NCI-H510A (cell line): ENCODE measurements at places on chromosomes 1 and 21.

DNA sequence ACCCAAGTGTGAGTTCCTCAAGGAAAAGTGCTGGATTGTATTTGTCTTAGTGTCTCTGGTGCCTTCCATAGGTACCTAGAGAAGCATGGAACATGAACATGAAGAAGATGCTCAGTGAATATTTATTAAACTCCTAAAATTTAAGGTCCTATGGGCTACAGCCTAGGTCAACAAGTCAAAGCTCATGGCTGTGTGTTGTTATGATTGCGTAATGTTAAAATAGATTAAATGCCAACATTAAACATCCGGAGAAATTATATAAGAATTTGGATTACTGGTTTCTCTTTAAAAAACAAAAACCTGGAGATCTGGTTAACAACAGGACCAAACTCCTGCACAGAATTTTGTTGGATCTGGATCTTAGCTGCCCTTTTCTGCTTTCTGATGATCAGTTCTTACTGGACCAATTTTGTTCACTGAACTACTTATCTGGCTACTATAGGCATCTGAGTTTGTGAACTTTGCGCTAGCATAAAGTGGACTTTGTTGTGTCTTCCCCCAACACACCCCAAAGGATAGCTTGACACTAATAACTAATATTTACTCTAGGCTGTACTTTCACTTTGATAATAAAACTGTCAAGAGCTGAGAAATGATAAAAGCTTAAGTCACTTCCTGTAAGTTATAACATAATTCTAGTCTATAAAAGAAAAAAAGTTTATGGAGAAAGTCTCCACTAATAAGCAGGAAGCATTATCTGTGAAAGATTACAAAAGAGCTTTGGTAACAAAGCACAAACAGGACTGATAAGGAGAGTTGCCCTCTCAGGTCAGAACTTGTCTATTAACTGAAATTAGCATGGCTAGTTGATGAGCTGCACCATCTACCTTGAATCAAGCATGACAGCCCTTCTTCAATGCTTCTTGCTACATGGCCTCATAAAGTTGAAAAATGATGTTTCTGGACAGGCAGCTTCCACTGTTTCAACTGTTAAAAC, 20.7 kb downstream of the F5 start:
- DNase-seq: no peak

DNA sequence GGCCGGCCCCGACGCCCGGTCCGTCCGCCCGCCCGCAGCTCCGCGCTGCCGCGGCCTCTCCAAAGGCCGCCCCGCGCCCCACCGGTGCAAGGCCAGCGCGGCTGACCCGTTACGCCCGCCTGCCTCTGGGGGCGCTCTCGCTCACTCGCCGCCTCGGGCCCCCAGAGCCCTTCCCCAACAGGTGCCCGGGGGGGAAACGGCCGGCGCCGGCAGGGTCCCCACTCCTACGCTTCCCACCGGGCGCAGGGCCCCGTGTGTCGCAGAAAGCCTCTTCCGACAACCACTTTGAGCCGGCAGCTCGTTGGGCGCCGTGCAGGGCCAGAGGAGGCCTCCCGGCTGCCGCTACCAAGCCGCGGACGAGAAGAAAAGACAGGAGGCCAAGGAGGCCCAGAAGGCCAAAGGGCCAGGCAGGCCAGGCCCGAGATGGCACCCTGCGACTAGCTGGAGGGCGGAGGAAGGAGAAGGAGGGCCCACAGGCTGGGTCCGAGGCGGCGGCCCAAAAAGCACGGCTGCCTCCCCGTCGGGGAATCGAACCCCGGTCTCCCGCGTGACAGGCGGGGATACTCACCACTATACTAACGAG, 64.9 kb upstream of the FCGR2A start:
- DNase-seq: no peak

DNA sequence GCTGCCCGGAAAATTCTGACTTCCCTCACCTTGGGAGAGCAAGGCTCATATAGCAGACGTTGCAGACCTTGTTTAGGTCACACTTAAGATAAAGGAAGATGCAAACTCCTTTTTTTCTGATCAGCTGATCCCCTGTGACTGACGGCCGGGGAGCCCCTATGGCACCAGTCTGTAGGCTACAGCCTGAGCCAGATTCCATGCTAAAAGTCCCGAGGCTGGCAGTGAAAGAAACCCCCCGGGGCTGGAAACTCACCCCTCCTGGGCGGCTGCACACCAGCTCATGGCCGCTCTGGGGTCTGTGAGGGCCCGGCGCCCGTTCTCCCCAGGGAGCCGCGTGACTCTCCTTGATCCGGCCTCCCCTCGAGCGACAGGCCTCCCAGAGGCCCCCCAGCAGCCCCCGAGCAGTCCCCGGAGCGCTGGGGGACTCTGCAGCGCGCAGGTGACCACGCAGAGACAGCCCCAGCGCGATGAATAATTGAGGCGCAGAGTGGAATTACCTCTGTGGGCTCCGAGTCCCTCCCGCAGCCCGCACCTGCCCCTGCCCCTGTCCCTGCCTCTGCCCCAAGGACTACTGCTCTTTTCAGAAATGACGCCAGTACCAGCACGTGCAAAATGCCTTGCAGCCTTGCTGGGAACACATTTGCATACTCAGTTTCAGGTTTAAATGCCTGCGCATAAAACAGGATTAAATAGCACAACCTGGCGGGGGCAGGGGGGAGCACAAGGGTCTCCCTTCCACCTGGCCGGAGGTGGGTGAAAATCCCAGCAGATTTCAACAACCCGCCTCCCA, 62.6 kb upstream of the CLDN14 start:
- DNase-seq: no peak

GRCh38 chr1:48923116-48923515, 146.4 kb upstream of the BEND5 start:
- no peak for DNase-seq

DNA sequence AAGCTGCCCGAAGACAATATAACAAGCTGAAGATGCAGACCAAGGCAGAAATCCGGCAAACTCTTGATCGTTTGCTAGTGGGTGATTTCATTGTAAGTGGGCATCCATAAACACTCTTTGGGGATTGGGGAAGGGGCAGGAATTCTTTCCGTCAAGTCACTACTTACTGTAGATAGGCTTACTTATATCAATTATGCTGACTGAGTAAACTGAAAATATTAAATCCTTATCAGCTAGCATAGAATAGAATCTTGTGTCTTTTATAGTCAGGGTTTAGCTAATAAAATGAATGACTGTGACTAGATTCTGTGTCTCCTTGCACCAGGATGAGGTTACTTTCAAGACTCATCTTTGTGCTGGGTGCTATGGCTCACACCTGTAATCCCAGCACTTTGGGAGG, 41.2 kb downstream of the VPS13D start:
- DNase-seq: no peak

DNA sequence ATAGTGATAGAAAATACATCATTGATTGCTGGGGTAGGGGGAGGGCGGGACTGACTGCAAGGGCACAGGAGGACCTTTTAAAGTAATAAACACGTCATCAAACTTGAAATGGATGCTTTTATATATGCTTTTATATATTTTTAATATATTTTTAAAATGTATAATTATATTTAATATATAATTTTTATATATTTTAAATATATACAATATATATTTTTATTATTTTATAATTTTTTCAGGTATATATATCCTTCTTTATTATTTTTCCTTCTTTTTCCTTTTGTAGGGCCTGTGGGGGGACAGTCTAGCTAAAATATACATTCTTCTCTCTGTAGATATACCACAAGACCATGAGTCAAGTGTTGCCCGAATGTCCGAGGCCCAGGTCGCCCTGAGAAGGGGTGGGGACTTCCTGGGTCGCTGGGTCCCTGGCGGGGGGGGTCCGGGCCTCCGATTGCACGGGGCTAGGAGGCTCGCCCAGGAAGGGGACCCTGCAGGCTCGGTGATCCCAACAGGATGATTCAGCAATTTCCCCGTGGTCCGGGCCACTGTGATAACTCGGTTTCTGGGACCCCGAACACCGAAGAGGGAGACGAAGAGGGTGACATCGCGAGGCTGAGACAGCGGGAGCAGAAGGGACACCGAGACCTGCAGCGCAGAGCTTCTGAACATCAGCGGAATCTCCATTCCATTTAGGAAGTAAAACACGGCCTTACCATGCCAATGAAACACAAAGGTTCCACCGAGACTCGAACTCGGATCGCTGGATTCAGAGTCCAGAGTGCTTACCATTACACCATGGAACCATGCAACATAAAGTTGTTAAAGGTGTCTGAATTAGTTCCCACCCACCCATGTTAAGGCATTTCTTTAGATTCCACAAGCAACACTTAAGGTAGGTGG, 112.5 kb upstream of the NBPF11 start:
- peak; percentile 26 for DNase-seq

DNA sequence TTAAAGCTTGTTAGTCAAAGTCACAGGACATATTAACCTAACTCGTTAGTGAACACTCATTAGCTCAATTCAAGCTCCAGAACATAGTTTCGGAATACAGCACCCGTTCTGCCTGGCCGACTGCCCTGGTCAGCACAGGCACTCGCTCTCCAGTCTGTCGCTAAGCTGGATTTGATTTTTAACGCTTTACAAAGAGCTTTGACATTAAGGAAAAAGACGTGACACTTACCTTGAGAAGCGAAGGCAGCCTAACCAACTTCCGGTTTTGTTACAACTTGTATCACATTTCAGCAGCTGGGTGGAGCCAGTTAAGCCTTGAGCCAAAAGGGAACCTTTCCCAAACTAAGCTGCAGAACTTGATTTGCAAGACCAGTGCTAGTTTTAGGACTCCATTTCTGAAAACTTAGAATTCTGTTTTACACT, at the start of gene FRRS1:
FRRS1 (minus strand) TSS at position 258 of the 423 bp plus-strand sequence. CDS start 17,867 bp downstream, outside the sequence.
- peak; percentile 78 for DNase-seq

- no peak for DNase-seq
Observed at GRCh38 chr1:64675718-64676345, 69.0 kb upstream of the RAVER2 start.

DNA sequence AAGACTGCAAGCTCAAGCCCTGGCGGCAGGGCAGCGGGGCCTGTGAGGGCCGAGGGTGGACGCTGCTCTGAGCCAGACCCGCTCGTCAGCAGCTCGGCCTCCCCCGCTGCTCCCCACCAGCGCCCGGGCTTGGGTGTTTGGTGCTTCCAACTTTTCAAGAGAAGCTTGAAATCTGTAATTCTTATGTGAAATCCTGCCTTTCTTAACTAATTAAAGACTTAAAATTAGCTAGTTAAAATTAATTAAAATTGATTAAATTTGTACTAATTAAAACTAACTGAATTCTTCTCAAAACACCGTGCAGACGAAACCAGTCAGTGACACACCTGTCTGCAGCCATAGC, 14.0 kb upstream of the SLC19A1 start:
- DNase-seq: no peak

GRCh38 chr1:169161496-169162194, 55.2 kb downstream of the ATP1B1 start:
- DNase-seq: no peak

DNA sequence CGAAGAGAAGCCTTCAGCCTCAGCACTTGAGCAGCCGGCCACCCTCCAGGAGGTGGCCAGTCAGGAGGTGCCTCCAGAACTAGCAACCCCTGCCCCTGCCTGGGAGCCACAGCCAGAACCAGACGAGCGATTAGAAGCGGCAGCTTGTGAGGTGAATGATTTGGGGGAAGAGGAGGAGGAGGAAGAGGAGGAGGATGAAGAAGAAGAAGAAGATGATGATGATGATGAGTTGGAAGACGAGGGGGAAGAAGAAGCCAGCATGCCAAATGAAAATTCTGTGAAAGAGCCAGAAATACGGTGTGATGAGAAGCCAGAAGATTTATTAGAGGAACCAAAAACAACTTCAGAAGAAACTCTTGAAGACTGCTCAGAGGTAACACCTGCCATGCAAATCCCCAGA, 78.4 kb downstream of the PRDM2 start:
- no peak for DNase-seq

DNA sequence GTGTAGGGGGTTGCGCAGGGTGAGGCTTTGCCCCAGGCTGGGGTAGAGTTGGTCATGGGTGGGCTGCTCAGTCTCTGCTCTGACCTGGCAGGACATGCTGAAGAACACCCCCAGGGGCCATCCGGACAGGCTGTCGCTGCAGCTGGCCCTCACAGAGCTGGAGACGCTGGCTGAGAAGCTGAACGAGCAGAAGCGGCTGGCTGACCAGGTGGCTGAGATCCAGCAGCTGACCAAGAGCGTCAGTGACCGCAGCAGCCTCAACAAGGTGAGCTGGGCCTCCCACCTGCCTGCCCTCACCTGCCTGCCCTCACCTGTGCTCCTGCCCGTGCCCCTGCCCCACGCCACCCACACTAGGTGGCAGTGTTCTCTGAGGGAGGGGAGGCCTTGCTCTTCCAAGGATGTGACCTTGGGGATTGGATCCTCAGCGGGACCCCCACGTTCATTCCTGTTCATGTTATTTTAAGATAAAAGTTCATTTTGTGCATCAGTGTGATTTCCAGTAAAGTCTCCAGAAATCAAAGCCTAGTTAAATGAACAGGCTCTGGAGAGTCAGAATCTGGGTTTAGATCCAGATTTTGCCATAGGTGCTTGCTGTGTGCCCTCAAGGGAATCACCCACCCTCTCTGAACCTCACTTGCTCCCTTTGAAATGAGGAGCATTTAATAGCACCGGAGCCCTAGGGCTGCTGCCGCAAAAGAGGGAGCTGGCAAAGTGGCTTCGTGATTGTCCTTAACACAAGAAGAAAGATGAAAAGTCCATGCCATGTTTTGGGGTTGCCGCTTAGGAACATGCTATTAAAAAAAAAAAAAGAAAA, 87.9 kb downstream of the ARHGEF10L start:
- DNase-seq: no peak

DNA sequence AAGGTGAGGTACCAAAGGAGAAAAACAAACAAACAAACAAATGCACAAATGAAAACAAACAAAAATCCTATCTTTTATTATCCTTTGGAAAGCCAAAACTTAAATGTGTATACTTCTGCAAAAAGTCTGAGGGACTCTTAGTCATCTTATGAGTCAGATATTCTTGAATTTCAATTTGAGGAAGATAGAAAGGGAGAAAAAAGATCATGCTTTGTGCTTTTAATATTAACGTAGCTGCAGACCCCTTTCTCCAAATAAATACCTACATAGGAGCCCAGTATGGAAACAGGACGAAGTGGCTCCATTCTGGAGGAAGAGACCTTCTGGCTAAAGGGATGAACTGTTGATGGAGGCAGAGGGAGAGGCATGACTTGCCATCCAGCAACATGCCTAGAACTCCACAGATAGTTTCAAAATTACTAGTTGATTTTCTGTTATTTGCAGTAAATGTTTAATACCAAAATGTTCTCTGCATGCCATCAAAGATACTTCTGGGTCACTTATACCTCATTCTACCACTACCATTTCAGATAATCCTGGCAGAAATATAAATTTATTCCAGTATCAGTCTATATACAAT, 25.4 kb downstream of the NUP210L start:
- DNase-seq: no peak

DNA sequence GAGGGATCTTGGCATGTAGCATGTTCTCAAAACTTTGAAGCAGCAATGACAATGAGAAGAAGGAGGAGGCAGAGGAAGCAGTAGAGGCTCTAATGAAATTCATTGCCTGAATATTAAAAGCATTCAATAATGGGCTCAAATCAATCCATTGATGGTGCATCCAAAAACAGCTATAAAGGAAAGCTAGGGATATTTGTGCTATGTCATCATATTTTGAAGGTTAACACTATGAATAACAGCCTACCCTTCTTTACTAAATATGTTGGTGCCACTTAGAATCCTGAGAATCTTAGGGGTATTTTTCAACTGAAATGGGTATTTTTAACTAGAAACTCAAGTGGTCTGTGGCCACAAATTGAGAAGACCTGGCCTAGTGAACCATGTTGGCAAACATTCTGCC, 153.7 kb downstream of the SETD4 start:
- DNase-seq: no peak
